Lung (tissue), 17 donors: ENCODE measurements at places on chromosomes 11 and 22. TPM values are rescaled to one million over a fixed set of nuclear protein-coding genes. Genes with fewer than 3 reads are reported as not detected.

DNA sequence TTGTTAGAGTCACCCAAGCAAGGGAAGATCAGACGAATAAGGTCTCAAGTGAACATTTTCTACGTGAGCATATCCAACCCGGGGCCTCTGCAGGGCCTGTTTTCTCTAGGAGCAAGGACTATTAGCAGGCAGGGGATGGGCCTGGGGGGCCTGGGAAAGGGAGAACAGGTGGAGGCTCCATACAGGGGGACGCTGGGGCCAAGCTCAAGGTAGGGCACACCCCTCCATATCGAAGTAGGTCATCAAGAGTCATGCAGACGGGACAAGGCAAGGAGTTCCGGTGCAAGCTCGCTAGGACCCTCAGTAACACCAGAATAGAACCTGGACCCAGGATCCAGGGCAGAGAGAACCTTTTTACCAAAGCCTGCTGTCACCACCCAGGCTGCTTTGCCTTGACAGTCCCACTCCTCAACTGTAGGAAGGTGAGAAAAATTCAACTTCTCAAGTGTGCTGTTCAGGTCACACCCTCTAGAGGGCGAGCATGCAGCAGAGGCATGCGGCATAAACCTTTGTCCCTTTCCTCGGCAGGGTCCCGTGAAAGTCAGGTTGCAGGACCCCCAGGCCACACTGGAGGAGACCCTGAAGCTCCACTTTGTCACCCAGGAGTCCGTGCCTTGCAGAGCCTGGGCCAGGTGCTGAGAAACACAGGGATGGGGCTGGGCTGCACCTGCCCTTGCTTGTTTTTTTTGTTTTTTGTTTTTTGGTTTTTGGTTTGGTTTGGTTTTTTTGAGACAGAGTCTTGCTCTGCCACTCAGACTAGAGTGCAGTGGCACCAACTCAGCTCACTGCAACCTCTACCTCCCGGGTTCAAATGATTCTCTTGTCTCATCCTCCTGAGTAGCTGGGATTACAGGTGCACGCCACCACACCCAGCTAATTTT lies 8.6 kb upstream of the APOBEC3B start:
- DNase-seq, result peak; percentile 21

GRCh38 chr11:11535611-11536010 lies 86.2 kb downstream of the GALNT18 start:
- DNase-seq, result no peak

The PIWIL4 gene
- 5.8 TPM for total RNA-seq

The PEX16 gene
- total RNA-seq, result 34.8 TPM

DNA sequence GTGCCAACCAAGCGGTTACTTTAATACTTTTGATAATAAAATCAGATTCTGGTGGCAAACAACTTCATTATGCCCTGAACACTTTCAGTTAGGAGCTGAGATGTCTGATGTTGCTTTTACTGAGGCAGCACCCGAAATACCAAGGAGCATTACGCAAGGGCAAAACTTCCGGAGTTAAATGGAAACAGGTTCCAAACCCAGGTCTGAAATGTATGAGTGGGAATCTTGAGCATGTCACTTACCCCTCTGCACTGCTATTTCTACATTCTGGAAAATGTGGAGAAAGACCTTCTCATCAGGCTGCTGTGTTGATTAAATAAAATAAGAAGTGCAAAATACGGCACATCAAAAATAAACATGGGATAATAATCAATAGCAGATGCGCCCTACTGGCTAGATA lies 315.1 kb downstream of the LARGE1 start:
- DNase-seq, result no peak

DNA sequence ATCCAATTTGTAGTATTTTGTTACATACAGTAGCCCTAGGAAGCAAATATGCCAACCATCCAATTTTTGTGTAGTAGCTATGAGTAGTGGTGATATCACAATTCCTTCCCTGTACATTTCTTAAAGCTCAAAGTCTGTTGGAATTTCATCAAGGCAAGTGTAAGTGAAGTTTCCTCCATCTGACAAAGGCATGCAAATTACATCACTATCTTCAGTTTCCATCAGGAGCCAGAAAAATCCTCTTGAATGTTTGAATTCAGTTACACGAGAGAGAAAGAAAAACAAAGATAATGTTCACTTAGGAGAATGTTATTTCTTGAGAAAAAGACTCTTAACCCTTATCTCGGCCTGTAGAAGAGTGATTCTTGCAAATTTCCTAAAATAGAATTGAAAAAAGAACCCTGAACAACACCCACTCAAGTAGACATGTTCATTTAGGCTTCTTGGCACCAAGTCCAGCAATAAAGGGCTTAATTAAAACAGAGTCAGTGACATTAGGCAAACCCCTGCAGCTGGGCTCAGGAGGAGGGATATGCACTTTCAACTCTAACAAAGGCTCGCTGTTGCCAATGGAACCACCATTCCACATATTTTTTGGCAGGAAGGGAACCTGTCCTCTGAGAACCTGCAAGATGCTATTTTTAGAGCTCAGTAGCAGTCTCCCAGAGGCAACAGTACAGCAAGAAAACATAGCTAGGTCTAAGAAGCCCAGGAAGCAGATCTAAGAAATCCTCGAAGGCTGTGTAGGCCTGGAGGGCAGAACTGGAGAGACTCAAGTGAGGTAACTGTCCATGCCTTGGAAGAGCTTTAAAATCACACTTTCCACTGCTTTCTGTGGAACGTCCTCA lies 144.6 kb downstream of the CCDC81 start:
- peak; percentile 53 for DNase-seq

- DNase-seq, result no peak
Measured at GRCh38 chr11:102305352-102306047, 11.8 kb upstream of the BIRC3 start.

DNA sequence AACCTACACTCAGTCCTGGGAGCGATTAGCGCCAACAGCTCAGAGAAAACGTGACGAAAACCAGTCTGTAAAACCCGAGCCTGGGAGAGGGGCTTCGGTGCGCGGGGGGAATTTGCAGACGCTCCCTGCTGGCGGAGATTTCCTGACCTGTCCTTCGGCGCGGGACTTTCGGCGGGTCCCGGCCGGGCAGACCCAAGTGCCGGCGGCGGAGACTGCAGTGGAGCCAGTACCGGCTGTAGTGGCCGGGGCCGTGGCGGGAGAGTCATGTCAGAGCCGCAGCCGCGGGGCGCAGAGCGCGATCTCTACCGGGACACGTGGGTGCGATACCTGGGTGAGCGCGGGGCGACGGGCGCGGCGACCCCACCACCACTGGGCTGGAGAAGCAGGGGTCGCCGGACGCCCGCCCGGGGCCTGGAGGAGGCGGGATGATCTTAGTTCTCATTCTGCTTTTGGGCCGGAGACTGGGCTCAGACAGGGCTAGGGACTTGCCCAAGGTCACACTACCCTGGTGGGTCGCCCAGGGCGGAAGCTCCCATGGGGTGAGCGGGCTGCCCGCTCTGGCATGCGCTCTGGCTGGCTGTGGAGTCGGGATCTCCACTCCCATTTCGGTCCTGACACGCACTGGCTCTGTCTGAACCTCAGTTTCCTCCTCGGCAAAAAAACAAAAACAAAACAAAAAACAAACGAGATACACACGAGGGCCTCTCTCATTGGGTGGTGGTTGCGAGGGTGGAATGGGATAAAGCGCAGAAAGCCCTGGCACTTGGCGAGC lies at the start of gene MTFP1:
TSS of gene MTFP1 (plus strand) at position 153 of the 772 bp plus-strand sequence. CDS start at position 265, 112 bp downstream.
- peak; percentile 82 for DNase-seq

The WT1 gene
- total RNA-seq, result 0.92 TPM

DNA sequence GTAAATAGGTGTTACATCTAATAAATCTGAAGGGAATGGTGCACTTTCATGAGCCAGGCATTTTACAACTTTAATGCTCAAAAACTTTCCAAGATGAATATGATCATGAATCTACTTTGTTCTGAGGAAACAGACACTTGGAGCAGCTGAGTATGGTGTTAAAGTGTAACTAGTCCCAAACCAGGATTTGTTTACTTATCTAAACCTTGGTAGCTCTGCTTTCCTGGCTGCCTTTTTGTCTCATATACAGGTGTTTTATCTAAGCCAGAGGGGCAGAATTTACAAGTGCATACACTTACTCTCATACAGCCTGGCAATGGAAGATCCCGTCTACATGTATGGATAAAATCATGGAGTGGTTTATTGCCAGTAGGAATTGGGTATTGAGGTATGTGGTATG lies 171.5 kb downstream of the FAT3 start:
- no peak for DNase-seq

GRCh38 chr11:16114431-16114830 lies 241.9 kb downstream of the SOX6 start:
- DNase-seq, result no peak

DNA sequence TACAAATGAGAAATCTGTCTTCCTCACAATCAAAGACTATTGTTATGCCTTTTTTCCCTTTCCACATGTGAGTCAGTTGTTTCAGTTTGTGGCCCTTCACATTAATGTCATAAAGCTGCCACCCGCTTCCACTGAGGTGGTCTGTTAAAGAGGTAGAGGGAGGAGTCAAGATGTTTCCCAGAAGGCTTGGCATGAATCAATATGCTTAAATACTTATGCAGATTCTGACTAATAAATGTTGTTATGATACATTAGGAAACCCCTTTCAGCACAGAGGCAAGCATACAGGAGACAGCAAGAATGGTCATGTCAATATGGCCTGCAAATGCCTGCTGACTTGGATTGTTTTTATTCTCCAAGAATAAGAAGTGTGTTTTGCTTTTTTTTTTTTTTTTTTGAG lies 6.5 kb downstream of the RTN3 start:
- DNase-seq, result no peak

GRCh38 chr22:31891366-31892079 lies 52.8 kb upstream of the YWHAH start:
- no peak for DNase-seq

DNA sequence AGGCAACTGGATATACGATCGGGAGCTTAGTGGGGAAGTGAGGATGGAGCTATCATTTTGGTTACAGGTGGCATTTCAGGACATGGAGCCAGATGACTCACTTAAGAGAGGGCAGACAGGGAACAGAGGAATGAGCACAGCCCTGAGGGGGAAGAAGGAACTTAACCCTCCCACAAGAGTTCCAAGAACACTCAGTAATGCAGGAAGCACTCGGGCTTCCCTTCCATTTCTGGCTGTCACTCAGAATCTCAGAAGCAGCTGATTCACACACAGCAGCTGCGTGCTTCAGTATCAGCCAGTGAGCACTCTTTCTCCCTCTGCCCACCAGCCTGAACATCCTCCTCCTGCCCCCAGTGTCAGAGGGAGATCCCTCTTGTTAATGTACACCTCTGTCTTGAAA lies 34.8 kb downstream of the EFCAB6 start:
- DNase-seq, result peak; percentile 20

DNA sequence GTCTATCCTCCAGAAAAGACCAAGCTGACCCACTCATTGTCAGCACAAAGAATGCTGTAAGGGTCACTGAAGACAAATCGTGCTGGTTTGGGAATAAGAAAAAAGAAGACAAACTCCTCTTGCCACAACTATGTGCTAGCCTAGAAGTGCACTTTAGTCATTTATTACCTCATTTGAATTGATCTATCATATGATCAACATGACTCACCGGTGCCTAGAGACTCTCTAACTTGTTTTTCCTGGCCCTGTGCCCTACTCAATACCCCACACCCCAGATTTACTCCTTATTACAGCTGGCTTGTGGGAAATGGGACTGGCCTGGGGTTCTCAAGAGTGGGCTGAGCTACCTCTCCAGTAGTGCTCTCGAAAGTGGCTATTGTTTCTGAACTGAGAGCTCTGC lies 35.9 kb upstream of the HORMAD2 start:
- DNase-seq, result no peak

- peak; percentile 93 for DNase-seq
Measured at GRCh38 chr22:46054091-46055073, 77.4 kb upstream of the WNT7B start.

GRCh38 chr22:49047447-49047846 lies 780.2 kb downstream of the BRD1 start:
- DNase-seq, result no peak

The CCDC81 gene
- total RNA-seq, result 10.9 TPM

The YPEL1 gene
- 4.0 TPM for total RNA-seq

- DNase-seq, result no peak
Measured at GRCh38 chr11:15616130-15617105, 501.7 kb downstream of the INSC start.

The PARVG gene
- 49.6 TPM for total RNA-seq

DNA sequence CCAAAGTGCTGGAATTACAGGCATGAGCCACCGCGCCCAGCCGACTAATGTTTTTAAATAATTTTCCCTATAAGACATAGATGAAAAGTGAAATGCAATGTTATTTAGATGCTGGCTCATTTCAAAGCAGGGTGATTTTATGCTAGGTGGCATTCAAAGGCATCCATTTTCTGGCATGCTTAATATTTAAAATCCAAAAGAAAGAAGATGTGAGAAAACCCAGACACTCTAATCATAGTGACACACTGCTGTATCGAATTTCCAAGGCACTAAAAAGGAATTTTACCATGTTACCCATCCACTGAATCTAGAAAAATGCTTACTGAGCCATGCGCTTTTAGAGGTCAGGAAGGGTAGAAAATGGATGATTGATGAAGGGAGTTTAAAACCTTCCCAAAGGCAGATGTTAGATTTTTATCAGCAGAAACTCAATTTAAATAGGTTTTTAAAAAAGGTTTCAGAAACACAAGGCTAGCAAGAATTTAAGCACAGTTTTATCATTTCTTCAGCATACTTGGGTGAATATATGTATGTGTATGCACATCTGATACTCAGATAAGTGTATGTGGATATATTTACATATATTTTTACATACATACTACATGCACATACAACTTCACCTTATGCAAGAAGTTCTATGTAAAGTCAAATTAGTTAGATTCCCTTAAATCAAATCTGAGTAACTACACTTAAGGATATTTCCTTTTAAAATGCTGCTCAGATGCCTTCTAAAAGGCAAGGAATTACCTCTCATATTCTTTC lies 24.1 kb upstream of the CCDC89 start:
- DNase-seq, result no peak

DNA sequence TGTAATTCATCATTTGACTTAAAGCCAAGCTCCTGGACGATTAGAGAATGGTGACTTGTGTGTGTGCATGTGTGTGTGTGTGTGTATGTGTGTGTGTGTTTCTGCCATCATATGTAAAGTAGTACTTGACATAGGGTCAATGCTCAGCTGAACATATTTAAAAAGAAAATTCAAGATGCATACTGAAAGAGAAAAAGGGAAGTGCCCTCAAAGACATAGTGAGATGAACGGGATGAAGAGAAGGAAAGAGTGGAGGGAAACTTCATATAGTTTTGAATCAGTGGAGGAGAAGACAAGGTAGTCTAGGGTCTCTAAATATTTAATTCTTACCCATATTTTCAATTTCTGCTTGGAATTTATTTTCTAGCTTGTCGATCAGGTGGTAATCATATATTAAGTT lies 4.0 kb downstream of the TCN1 start:
- no peak for DNase-seq

DNA sequence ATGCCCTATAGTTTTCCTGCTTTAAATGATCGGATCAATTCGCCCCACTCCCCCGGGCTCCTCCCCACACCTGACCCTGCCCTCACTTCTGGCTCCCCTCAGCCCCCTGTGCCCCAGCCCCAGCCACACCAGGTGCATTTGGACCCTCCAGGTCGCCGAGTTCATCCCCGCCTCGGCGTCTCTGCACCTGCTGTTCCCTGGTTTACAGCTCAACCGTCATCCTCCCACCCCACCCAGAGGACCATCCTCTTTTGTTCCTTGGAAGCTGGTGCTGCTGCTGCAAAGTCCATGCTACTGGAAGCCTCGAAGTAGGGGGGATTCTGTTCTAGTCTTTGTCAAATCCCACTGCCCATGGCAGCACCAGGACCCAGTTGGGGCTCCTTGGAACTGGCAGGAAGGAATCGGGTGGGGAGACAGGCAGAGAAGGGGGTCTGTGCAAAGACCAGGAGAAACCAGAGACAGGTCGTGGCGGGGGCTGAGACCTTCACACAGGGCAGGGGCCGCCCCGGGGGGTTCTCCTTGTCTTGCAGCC lies 4.5 kb upstream of the MUC5B start:
- no peak for DNase-seq
